ENCODE measurements at places on chromosomes 2 and 18. TPM values are rescaled to one million over a fixed set of nuclear protein-coding genes. Genes with fewer than 3 reads are reported as not detected.

Gene PLGLB2
- total RNA-seq = 0.64 TPM

Gene ITGB6
- total RNA-seq = 0.24 TPM

Gene AGPS
- 76.8 TPM for total RNA-seq

Gene GALNT13
- 9.8 TPM for total RNA-seq

Gene SCYGR5
- total RNA-seq = not detected

Gene TANC1
- total RNA-seq = 9.5 TPM

Gene IL36G
- total RNA-seq = not detected

Gene CERS6
- total RNA-seq = 51.8 TPM

Gene TBR1
- 2.0 TPM for total RNA-seq

Gene TCF7L1
- total RNA-seq = 90.6 TPM
